Activated naive CD8-positive, alpha-beta T cell treated with anti-CD3 and anti-CD28 coated beads, Interleukin-2, amount 50 U/mL, for 24 hours (primary cell): ENCODE measurements at places on chromosomes 13 and 19.

DNA sequence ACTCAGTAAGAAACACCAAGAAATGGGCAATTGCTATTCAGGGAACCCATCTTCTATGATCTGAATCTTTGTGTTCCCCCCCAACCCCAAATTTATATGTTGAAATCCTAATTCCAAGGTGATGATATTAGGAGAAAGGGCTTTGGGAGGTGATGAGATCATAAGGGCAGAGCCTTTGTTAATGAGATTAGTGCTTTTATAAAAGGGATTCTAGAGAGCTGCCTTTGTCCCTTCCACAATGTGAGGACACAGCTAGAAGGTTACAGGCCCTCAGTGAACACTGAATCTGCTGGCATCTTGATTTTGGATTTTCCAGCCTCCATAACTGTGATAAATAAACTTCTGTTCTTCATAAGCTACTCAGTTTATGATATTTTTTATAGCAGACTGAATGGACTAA, 376.0 kb downstream of the DIAPH3 start:
- DNase-seq = no peak

DNA sequence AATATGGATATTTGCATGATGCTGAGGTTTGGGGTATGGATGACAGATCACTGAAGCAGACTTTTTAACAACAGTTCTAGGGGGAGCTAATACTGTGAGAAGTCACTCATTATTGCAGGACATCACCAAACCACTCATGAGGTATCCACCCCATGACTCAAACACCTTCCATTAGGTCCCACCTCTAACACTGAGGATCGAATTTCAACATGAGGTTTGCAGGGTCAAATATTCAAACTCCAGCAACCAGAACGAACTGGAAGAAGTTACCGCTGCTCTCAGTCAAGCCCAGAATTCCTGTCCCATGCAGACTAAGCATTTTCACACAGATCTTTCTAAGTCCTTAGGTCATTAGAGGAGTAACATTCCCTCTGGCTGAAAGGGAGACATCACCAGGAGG, 758.9 kb downstream of the UQCRFS1 start:
- DNase-seq = no peak

GRCh38 chr19:29845574-29846176, 33.9 kb downstream of the CCNE1 start:
- DNase-seq = peak; percentile 50

DNA sequence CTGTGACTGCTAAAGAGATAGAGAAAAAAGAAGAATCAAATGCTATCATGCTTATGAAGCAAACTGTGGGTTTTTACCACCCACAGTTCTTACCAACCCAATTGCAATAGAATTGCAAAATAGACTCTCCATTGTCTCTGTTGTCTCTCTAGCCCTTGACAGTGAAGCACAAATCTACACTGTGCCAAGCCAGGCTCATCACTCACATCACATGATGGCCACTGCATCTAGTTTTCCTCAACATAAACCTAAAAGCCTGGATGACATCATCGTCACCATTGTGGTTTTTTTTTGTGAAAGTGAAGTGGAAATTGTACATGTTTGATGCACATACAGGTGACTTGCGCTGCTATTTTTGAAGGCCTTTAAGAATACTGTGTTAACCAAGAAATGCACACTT, 56.1 kb downstream of the KL start:
- no peak for DNase-seq

DNA sequence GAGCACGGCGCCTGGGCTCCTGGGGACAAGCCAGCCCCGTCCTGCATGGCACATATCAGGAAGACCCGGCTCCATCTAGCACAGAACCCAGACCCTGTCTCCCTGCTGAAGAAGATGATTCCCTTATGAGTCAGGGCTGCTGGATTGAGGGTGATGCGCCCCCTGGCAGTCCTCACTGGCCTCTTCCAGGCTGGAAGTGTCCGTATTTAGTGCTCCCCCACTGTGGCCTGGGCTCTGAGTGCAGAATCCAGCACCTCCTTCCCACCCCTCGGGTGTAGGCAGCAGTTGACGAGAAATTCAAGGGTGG, 14.9 kb downstream of the COMP start:
- no peak for DNase-seq

GRCh38 chr19:18475762-18476331, 37.9 kb upstream of the ISYNA1 start:
- DNase-seq = no peak

DNA sequence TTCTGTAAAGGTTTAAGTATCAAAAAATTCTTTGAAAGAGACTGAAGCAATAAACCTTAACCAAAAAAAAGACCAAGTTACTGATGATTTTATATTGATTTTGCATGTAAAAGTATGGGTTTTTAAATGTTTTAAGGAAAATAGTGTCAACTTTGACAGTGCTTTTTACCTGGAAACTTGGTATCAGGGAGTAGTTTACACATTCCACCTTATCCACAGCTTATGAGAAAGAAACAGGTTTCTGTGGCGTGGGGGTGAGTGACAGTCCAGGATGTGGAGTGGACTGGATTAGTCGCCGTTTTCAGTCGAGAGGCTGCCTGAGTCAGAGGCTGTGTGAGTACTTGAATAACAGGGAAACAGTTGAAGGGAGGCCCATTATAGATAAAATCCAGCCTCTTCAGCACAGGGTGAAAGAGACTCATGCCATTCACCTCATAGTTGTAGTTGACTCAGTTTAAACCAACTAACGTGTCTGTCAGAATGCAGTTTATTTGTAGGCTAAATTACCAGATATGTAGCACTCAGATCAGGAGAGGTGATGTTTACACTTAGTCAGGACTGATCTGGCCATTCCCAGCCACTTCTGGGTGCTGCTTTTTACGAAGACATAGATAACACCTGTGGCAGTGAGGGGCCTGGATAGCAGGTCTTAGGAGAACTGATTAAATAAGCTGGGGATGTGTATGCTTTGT, 595 bp upstream of the GPR183 start:
- DNase-seq = peak; percentile 70

- no peak for DNase-seq
These were observed 86.8 kb upstream of the SCEL start for GRCh38 chr13:77448689-77449088.

- no peak for DNase-seq
These were observed 26.2 kb downstream of the TMTC4 start for GRCh38 chr13:100648354-100648753.

- DNase-seq = no peak
These were observed 1044.8 kb upstream of the SLC10A2 start for GRCh38 chr13:104111031-104111430.

DNA sequence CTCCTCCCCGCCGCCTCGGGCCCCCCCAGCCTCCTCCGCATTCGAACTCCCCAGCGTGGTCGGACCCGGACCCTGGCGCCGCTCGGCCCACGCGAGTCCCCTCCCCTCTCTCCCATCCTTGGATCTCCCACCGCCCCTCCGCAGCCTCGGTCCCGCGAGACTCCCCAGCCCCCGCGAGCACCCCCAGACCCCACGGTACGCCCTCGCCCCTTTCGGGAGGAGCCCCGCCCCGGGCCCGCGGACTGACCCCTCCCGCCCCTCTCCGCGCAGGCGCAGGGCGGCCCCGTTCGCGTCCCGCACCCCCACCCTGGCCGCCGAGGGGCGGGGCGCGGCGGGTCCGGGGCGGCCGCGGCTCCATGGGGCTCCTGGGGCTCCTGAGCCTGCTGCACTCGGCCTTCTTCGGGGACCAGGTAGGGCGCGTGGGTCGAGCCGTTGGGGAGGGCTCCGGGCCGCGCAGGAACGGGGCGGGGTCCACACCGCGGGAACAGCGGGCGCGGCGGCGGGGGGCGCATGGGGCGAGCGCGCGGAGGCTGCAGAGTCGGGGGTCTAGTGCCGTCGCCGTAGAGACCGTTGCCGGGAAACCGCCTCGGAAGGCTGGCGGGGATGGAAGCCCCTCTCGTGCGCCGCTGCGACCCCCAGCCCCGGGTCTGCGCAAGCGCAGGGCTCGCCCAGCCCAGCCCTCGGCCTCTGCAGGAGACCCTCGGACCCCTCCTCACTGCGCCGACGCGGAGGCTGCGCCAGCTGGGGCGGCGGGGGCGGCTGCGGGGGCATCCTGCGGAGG, 3.8 kb upstream of the APC2 start:
- no peak for DNase-seq

GRCh38 chr19:2543463-2544442, 67.8 kb downstream of the GADD45B start:
- peak; percentile 77 for DNase-seq

DNA sequence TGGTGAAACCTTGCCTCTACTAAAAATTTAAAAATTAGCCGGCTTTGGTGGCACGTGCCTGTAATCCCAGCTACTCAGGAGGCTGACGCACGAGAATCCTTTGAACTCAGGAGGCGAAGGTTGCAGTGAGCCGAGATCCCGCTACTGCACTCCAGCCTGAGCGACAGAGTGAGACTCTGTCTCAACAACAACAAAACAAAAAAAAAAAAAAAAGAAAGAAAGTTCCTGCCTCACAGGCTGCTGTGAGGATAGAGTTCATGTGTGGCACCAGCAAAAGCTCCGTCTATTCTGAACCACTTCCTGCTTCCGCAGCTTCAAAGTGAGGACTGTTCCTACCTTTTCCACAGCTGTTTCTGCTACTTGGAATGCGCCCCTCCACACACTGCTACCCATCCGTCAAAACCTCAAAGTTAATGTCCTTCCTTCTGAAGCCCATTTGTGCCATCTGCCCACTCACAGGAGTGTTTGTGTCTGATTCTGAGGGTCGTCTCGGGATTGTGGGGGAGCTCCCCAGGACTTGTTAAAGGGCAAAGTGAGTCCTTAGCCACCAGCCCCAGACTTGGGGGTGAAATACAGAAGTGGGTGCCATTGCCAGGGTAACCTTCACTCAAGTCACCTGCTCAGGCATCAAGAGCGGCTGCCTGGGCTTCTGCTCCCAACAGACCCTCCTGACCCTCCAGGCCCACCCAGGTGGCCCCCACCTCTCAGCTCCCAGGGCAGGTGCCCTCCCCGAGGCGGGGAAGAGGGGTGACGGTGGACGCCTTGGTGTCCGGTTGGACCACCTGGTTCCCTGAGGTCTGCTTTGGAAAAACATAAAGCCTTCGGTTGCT, 2.9 kb downstream of the MFSD12 start:
- DNase-seq = no peak

- DNase-seq = peak; percentile 35
These were observed 18.8 kb downstream of the ZC3H4 start for GRCh38 chr19:47094557-47095475.

GRCh38 chr13:88601949-88602348, 930.8 kb downstream of the SLITRK5 start:
- no peak for DNase-seq

- no peak for DNase-seq
These were observed 259.9 kb downstream of the TBC1D4 start for GRCh38 chr13:75222031-75222430.

DNA sequence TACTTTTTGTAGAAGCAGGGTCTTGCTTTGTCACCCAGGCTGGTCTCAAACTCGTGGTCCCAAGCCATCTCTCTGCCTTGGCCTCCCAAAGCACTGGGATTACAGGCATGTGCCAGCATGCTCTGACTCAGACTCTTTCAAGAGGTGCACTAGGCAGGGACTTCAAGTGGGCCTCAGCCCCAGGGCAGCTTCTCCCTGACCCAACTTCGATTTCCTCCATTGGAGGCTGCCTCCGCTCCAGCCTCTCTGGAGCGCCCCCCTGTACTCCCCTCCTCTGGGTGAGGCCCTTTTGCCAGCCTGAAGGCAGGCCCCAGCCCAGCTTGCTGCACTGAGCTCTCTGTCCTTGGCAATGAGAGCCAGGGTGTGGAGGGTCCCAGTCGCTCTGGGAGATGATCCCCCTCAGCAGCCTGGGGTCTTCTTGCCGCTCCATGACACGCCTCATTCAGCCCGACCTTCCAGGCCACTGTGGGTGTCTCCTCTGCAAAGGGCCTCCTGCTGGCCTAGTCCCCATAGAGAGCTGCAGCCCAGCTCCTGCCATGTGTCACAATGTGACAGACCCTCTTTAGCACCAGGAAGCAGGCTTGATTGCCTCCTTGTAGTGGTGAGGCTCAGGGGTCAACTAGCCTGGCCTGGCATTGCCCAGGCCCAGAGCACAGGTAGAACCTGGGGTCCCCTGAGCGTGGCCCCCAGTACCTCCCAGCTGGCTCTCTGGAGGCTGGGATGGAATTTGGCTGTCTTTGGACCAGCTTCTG, 16.4 kb downstream of the CARM1 start:
- DNase-seq = no peak

GRCh38 chr13:94706101-94706842, 6.1 kb downstream of the SOX21 start:
- no peak for DNase-seq

DNA sequence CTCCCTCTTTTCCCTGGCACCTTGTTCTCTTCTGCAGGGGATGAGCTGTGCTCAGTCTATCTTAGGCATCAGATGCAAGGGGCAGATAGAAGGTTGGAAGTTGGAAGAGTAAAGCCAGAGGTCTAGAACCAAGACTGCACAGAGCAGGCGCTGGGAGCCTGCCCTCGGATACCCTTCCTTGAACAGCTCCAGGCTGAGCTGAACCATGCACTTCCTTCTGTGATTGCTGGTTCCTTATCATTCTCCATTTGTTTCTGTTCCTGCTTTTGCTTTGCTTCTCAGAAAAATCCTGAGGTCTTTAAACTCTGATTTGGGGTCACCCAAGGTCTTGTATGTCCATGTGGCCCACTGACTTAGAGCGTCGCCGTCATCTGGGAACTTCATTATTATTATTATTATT, 36.3 kb downstream of the ARHGEF18 start:
- no peak for DNase-seq
